ENCODE measurements at places on chromosomes 1 and 21.

- peak; percentile 75 for DNase-seq
These were observed 13.8 kb downstream of the SLC35E2B start for GRCh38 chr1:1678581-1679380.

- no peak for DNase-seq
These were observed 24.1 kb upstream of the ARHGEF16 start for GRCh38 chr1:3430406-3430805.

DNA sequence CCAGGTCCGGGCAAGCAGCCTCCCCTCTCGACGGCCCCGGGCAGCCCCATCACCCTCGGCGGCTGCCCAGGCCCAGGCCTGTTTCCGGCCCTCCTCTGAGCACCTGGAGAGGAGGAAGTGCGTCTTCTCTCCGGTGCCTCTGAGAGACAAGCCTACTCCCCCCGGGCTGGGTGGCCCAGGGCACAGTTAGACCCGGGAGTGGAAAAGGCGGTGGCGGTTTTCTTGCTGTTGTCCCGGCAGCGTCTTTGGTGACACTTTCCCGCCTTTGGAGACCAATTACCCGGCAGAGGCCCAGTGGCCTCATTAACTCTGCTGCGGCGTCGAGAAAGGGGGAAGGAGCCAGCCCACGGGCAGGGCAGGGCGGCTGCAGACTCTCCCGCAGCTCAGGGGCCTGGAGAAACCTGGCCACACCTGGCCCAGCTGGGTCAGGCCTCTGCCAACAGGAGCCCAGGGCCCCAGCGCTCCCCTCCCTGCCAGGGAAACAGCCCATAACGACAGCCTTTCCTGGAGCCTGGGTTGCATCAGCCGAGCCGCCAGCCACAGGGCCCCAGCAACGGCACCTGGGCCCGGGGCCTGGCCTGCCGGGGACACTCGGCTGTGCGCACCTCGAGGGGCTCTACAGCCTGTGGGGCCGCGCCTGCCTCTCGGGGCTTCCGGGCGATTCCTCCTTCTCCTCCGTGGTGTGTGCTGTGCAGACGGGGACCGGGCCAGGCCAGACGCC lies 28.4 kb upstream of the C1orf159 start:
- DNase-seq = peak; percentile 62

GRCh38 chr1:88982055-88982454 lies 10.4 kb downstream of the KYAT3 start:
- DNase-seq = peak; percentile 70

GRCh38 chr1:100847361-100848082 lies 47.1 kb downstream of the EXTL2 start:
- no peak for DNase-seq

- DNase-seq = no peak
These were observed 57.0 kb upstream of the RGS7 start for GRCh38 chr1:241413974-241414373.

GRCh38 chr1:154328318-154329151 lies 3.2 kb downstream of the ATP8B2 start:
- peak; percentile 89 for DNase-seq

GRCh38 chr21:33058957-33059356 lies 11.0 kb upstream of the OLIG1 start:
- no peak for DNase-seq

DNA sequence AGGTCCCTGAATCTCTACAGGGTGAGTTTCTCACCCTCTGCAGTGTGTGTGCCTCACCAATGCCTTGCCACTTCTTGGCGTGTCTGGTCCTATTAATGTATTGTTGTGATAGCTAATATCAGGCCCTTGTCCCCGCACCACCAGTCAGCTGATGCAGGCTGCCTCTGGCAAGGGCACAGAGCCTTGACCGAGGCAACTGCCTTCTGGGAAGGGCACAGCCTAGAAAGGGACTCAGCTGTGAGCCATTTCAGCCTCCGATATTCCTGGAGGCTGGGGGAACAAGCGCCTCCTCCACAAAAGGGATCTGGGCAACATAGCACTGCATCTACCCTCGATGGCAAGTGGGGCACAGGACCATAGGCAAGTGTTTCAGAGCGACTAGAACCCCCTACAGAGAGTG lies 27.0 kb downstream of the IL10RB start:
- DNase-seq = no peak

DNA sequence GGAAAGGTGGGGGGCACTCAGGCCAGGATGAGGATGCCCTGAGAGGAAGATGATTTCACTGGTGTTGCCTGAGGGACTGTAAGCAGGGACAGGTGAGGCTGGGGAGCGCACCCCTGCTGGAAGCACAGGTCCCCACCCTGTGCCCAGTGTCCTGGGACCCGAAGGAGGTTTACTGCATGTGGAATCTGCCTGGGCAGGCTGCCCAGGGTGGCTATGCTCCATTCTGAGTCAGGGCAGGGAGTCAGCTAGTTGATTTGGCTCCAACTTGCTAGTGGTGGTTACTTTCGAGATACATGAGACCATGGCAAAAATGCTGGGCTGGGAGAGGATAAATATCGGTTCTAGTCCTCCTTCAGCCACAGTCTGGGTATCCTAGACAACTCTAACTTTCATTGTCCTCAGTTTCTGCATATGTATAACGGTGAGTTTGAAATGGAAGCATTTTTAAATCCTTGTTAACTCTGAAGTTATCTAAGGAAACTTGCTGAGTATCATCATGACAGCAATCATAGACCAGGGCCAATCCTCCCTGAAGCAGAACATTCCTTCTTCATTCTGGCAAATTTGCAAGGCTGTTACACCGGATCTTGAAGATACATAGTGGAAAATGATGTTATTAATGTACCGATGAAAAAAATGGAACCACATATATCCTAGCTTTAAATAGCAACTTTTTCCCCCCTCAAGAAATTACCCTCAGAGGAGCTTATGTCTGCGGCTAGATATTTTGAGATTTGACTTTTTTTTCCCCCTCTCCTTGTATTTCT lies 7.7 kb downstream of the TLR5 start:
- DNase-seq = no peak

GRCh38 chr1:12634696-12635202 lies 9.1 kb upstream of the AADACL4 start:
- DNase-seq = no peak

DNA sequence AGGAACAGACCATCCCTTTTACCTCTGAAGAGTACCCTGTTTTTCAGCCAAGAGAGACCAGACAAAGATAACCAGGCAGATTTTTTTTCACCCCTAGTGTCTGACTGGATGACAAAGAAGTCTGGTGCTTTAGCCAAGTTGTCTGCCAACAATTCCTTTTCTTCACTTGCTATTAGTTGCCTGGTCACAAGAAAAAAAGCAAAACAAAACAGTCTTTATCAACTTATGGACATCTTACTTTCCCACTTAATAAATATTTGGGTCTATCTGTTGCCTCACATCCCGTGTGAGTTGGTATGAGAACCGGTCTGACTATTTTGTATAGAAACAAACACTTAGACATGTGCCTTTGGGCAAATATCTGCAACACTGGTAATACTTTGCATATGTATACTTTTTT lies 662.9 kb downstream of the PLPP3 start:
- DNase-seq = no peak

DNA sequence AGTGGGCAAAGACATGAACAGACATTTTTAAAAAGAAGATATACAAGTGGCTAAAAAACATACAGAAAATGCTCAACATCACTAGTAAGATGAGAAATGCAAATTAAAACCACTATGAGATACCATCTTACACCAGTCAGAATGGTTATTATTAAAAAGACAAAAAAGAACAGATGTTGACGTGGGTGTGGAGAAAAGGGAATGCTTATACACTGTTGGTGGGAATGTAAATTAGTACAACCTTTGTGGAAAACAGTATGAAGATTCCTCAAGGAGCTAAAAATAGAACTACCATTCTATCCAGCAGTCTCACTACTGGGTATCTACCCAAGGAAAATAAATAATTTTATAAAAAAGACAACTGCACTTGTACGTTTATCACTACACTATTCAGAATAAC lies 73.9 kb downstream of the EBNA1BP2 start:
- DNase-seq = no peak

GRCh38 chr1:177983077-177983476 lies 13.2 kb upstream of the SEC16B start:
- DNase-seq = no peak

DNA sequence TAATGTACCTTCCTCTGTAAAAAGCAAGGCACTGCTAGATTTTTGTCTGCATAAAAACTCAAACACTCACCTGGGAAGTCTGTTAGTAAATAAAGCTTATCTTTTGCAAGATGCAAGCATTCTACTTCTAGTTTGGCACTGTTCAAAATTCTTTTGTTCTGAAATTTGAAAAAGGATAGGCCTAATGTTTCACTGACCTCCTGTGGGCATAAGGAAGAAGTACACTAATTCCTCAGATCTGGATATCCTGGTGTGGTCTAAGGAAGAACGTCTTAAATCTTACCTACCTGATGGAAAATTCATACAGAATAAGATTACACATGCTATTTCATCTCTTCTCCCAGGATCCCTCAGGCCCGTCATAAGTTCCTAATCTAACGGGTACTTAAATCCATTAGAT lies 93.5 kb upstream of the CAMK1G start:
- DNase-seq = no peak

DNA sequence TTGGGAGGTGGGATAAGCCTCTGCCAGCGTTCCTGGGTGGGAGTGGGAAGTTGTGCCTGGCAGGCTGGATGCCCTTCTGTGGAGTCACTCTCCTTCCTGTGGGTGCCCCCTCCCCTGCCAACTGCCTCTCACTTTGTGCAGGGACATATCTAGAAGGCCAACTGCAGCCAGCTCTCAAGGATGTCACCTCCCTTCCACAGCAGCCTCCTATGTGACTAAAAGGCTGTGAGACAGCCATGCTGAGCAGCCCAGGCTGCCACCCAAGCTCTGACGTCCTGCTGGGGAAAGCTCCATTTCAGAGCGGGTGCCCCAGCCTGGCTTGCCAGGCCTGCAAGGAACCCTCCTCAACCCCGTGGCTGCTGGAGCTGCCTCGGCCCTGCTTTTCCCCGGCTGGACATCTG lies 19.6 kb upstream of the SLC26A9 start:
- no peak for DNase-seq

DNA sequence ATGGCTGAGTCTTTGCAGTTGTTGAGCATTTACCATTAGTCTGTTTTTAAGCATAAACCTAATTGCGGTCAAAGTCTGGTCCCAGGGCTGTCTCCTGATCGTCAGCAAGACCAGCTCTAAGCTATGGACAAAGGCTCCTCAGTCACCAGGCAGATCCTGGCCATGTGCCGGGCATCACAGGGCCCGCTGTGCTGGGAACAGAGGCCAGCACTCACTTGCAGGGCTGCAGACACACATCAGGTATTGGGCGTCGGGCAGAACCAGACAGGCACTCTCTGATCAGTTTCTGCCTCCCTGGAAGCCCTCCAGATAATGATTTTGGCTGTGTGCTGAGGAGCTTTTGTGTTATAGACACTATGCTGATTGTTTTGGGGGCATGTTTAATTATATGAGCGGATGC lies 26.6 kb downstream of the TMEM51 start:
- no peak for DNase-seq

- no peak for DNase-seq
These were observed 6.9 kb downstream of the LAX1 start for GRCh38 chr1:203771901-203772301.

- DNase-seq = no peak
These were observed 99.0 kb downstream of the ZNF281 start for GRCh38 chr1:200310824-200311223.

GRCh38 chr1:61341426-61341825 lies 259.1 kb downstream of the NFIA start:
- DNase-seq = no peak

GRCh38 chr1:155267373-155267772 lies 5.2 kb upstream of the SCAMP3 start:
- no peak for DNase-seq

GRCh38 chr1:46413596-46413985 lies 19.5 kb downstream of the FAAH start:
- peak; percentile 56 for DNase-seq

DNA sequence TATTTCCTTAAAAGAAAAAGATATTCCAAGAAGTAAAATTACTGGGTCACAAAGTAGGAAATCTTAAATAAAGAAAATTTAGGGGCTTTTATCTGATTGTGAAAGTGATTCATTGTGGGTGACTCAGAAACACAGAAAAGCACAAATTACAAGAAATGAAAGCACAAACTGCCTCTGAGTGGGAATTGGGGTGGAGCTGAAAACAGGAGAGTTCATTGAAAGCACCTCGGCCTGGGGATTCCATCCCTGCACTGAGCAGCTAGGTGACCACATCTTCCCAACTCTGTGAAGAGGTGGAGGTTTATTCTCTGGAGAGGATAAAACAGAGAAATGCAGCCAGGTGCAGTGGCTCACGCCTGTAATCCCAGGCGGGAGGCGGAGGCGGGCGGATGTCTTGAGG lies 7.4 kb downstream of the GJA4 start:
- DNase-seq = peak; percentile 53

GRCh38 chr1:183039985-183040447 lies 16.8 kb downstream of the LAMC1 start:
- no peak for DNase-seq

DNA sequence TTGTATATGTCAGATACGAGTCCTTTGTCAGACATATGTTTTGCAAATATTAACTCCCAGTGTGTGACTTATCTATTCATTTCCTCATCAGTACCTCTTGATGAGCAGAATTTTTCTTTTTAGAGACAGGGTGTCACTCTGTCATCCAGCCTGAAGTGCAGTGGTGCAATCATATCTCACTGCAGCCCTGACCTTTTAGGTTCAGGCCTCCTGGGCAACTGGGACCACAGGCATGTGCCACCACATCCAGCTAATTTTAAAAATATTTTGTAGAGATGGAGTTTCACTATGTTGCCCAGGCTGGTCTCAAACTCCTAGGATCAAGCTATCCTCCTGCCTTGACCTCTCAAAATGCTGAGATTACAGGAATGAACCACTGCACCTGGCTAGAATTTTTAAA lies 93.0 kb downstream of the HLCS start:
- no peak for DNase-seq

DNA sequence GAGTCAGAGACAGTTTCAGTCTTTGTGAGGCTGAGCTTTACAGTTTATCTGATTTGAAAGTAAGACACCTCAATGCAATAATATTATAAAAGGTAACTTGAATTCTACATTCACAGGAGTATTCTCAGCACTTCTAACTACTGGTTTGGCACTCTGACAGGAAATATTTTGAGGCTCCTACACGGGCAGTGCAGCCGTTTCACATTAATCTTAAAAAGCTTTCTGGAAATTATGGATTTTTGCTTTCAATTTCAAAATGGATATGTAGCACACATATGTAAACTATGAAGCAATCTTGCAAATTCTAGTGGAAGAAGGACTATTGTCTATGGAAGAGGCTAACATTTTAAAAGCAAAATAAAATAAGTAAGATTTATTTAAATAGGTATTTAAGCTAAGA lies 262.9 kb upstream of the SNX7 start:
- no peak for DNase-seq

GRCh38 chr1:212228076-212228475 lies 57.1 kb upstream of the PPP2R5A start:
- DNase-seq = no peak

DNA sequence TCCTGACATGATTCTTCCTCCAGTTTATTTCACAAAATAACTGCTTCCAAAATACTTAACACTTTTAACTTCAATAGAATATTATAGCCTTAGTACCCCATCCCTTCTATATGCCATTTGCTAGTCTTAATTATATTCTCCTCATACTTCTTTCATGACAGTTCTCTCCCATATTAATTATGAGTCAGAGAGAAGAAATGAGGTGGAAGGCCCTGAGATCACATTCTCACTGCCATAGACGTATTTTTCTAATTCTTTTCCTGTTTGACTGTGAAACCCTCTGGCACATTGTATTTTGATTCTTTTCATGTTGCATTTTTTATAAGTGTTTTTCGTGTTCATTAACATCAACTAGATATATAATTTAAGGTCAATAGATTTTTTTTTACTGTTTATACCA lies 88.4 kb downstream of the GTF2B start:
- no peak for DNase-seq

- peak; percentile 98 for DNase-seq
These were observed 9.2 kb downstream of the RNU5D-1 start for GRCh38 chr1:44721485-44722361.
